ENCODE measurements at places on chromosomes 5 and 9.

- DNase-seq = no peak
Observed at GRCh38 chr5:138460032-138460693, 5.1 kb upstream of the EGR1 start.

DNA sequence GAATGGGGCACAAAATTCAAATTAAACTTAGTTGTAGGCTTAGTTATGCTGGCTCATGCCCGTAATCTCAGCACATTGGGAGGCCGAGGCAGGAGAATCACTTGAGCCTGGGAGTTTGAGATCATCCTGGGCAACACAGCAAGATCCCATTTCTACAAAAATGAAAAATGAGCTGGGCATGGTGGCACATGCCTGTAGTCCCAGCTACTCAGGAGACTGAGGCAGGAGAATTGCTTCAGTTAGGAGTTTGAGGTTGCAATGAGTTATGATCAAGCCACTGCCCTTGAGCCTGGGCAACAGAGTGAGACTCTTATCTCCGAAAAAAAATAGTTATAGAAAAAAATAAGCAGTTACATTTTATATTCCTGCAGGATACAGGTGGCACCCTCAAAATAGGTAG lies 20.7 kb upstream of the GFPT2 start:
- no peak for DNase-seq

GRCh38 chr5:76391014-76391413 lies 12.1 kb upstream of the IQGAP2 start:
- DNase-seq = no peak

GRCh38 chr9:13446286-13446937 lies 166.9 kb upstream of the MPDZ start:
- DNase-seq = no peak

DNA sequence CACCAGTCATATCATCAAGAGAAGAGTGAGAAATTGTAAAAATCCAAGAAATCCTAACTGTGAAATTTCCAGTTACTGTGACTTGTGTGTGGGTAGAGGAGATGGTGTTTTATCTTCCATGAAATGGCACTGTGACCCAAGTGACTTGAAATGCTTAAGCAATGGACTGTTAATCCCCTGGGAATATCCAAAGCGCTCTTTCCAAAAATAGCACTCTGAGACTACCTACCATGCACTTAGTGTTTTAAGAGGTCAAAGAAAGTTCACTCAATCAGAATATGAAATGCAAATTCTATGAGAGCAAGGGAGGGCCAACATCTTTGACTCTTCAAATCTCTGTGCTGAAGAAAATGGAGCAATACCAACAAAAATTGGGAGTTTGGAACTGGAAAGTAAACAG lies 244.0 kb downstream of the GABRB2 start:
- DNase-seq = no peak

All from smooth muscle cell of the brain vasculature (primary cell).